ENCODE measurements at places on chromosomes 12 and 14. TPM values are rescaled to one million over a fixed set of nuclear protein-coding genes. Genes with fewer than 3 reads are reported as not detected.

Gene INF2
- 41.9 TPM for polyA plus RNA-seq

Gene GRIN2B
- polyA plus RNA-seq = not detected

Gene RFX4
- polyA plus RNA-seq = not detected

Gene ASCL1
- not detected for polyA plus RNA-seq

Gene IL22
- polyA plus RNA-seq = 0.36 TPM

Gene JAG2
- 18.7 TPM for polyA plus RNA-seq

Gene CDC42BPB
- polyA plus RNA-seq = 35.2 TPM

Gene P2RX2
- 2.2 TPM for polyA plus RNA-seq

Gene PAH
- not detected for polyA plus RNA-seq

Gene NID2
- 3.1 TPM for polyA plus RNA-seq

Gene RTL1
- polyA plus RNA-seq = not detected

Gene SNAPC1
- polyA plus RNA-seq = 2.8 TPM

Gene MDM1
- 4.8 TPM for polyA plus RNA-seq

Gene KRT6A
- 7,628 TPM for polyA plus RNA-seq

Gene AQP2
- not detected for polyA plus RNA-seq

Gene KCNJ8
- polyA plus RNA-seq = 2.8 TPM

Gene TAS2R19
- 0.08 TPM for polyA plus RNA-seq

Gene MYBPC1
- 0.16 TPM for polyA plus RNA-seq

Gene INSM2
- not detected for polyA plus RNA-seq

Gene TUBA1B
- polyA plus RNA-seq = 693 TPM

Gene EML1
- polyA plus RNA-seq = 3.1 TPM

Gene SYCP3
- polyA plus RNA-seq = 0.07 TPM
